ENCODE measurements at places on chromosomes 1 and 21.
A peak's percentile ranks its signal among the peaks of the same experiment; 100 is the strongest.

- no peak for DNase-seq
Measured at GRCh38 chr1:20590306-20590777, 1.4 kb downstream of the CDA start.

DNA sequence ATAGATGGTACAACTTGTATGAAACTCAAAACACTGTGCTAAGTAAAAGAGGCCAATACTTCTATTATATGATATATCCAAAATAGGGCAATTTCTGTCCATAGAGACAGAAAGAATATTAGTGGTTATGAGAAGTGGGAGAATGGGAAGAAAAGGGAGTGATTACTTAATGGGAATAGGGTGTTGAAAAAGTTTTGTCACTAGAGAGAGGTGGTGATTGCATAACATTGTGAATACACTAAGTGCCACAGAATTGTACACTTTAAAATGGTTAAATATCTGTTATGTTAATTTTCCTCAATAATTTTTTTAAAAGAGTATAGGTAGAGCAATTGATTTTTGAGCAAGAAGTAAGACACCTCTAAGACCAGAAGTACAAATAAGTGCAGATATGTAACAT, 29.7 kb downstream of the GNAT2 start:
- no peak for DNase-seq

GRCh38 chr1:5265438-5266075, 611.1 kb downstream of the AJAP1 start:
- DNase-seq: no peak

DNA sequence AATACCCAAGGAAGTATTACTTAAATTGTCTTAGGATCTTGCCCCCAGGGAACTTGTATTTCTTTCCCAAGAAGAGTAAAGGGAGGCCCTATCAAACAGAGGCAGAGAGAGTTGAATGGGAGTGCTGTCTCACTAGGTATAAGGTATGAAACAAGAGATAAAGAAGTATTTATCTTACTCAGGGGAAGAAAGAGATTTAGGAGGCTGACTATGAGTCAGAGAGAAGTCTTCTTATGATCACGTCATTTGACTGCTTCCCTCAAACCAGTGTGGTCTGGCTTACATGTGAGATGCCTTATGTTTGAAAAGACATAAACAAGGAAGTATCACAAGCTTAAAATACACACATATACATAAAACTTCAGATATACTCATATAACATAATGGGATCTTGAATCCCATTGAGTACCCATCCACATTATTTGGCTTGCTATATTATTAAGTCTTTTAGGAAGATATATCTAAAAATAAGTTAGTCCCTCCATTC, 29.6 kb downstream of the DUSP10 start:
- DNase-seq: no peak

DNA sequence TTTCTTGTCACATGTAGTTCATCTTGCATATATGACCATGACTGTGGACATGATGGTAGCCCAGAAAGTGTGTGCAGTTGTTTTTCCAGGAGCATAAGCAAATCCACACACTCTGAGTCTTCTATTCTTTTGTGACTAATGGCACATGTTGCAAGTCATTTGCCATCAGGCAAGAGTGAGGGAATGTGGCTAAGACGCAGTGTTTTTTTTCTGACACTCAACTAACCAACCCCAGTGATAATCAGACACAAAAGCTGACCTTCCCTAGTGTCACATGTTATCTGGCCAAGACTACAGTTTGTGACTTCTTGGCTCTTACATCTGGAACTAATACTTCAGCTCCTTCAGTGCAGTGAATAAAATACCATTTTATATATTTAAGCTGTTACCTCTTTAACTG, 108.8 kb downstream of the ITSN1 start:
- no peak for DNase-seq

GRCh38 chr1:185694081-185694480, 40.1 kb upstream of the HMCN1 start:
- DNase-seq: no peak

- DNase-seq: no peak
Measured at GRCh38 chr1:167083066-167083665, 7.0 kb downstream of the GPA33 start.

GRCh38 chr1:226017070-226017469, 17.9 kb upstream of the SDE2 start:
- DNase-seq: no peak

DNA sequence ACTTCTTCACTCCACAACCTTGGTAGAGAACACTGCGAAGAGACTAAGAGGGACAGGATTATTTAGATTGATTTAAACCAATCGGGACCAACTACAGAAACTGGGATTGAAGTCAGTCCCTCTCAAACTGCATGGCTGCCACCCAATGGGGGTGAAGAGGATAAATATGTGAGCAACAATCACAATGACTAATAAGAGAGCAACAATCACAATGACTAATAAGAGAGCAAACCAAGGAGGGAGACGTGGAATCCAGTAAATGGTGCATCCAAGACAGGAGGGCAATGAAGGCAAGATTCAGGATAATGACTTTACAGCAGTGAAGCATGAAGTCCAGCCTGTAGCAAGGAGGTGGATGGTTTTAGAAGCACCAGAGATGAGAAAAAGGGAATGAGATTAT, 322.8 kb downstream of the TTLL7 start:
- no peak for DNase-seq

- DNase-seq: no peak
Measured at GRCh38 chr1:154773551-154773950, 96.5 kb downstream of the KCNN3 start.

DNA sequence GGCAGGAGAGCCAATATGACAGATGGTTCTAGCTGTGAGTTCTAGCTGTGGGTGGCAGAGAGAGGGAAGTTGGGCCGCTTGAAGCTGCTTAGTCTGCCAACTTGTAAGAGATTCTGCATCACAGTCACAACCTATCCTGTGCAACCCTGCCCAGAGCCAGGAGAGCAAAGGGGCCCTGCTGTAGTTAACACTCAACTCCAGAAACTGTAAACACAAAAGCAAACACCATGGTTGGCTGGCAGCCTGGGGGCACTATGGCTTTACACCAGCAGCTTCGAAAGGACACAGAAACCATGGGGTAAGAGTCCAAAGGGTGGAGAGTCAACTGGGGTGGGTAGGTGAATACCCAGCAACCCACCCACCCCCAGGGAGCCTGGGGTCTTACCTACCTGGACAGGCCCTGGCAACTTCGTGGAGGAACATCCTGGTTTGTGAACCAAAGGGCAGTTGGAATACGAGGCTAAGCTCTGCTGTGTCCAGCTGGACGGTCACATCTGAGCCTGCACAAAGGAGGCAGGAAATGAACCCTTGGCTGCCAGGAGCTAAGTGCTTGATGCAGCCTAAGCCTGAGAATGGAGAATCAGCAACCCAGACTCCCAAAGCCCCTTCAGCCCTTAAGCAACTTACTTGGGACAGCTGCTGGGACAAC, 6.4 kb downstream of the INPP5B start:
- peak; percentile 74 for DNase-seq

DNA sequence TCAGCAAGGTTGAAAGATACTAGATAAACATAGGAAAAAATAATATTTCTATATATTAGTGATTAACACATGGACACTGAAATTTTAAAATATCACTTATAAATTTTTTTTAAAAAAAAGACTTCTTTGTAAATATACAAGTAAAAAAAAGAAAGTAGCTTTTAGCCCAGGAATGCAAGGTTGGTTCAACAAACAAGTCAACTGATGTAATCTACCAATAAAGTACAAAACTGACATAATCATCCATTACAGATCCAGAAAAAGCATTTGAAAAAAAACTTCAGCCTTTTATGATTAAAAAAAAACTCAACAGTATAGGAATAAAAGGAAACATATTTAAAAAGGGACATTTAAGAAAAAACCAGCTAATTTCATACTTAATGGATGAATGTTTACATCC, 48.4 kb downstream of the TRMT1L start:
- DNase-seq: no peak

- DNase-seq: no peak
Measured at GRCh38 chr1:198287916-198288315, 131.1 kb downstream of the NEK7 start.

GRCh38 chr1:84691122-84691783, 992 bp upstream of the SSX2IP start:
- no peak for DNase-seq

DNA sequence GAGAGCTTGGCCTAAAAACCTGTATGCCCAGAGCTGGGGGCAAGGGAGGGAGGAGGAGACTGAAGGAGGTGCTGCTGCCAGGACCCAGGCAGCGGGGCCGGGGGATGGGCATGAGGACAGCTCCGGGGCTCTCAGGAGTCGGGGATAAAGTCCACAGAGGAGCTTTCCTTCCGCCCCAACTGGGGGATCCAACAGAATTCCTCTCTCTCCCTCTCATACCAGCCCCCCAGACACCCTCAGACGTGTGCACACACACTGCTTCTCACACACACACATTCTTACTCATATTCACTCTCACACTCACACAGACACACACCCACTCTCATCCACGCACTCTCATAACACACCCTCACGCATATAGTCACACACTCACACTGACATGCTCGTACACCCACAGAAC, 39.1 kb downstream of the SYF2 start:
- no peak for DNase-seq

GRCh38 chr1:55399346-55399745, 184.2 kb upstream of the USP24 start:
- no peak for DNase-seq

DNA sequence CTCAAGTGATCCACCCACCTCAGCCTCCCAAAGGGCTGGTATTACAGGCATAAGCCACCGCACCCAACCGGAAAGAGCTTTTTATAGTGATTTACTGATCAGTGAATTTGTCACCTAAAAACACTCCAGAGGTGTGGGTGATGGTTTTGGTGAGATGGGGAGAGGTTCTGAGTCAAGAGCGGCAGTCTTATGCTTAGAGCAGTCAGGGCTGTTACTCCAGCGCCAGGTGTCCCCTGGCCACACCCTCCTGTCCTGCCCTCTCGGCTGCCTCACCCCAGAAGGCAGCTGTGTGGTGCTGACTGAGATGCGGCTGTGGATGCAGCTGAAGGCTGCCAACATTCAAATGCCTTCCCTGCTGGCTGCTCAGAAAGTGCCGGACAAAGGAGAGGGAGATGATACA, 94.5 kb upstream of the LPGAT1 start:
- DNase-seq: peak; percentile 44

DNA sequence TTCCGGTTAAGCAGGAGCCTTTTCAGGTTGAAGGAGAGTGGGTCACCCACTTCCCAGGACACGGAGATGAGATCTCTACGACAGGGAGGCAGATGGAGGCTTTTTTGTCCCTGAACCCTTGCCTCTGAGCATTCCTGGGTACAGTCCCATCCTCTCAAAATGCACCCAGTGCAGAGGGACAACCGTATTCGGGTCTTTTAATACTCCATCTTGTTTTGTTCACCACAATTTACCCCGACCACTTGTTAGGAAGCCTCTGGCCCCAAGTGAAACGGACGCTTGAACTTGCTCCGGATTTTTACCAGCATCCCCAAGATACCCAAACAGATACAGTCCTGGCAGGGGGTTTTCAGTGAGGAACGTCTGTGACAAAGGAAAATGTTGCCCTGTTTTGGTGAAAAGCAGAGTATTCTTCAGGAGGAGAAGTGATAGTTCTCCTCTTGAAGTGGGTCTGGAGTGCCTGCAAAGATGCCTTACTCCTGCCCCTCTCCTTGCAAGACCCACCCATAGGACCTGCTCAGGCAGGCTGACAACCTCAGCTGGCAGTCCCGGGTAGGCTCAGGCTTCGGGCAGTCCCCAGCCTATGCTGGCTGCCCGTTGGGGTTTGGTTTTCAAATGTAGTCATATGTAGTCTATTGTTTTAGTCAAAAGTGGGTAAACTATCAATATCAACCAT, 669 bp upstream of the ARL8A start:
- no peak for DNase-seq

DNA sequence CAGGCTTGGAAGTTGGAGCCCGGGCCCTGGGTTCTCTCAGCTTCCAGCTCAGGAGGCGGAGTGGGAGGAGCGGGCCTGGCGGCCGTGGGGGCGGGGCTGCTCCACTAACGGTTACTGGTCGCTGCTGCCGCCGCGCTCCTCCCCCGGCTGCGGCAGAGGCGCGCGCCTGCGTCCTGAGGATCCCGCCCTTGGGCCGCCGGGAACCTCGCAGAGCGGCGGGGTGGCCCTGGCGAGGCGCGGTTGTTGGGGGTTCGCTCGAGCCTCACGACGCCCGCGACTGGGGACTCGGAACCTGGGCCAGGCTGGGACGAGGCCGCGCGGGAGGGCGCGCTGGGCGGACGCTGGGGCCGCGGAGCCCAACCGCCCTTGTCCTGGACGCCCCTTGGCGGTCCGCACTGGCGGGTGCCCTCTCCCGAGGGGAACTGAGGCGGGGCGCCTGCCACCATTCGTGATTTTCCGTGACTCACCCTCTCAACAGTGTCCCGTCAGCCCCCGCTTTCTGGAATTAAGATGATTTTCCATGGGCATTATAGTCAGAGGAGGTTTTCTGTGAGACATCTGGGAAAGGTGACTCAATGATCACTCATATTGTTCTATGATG, 34.1 kb downstream of the OR2G3 start:
- DNase-seq: peak; percentile 88

GRCh38 chr1:24909388-24909898, 20.6 kb downstream of the RUNX3 start:
- peak; percentile 77 for DNase-seq

DNA sequence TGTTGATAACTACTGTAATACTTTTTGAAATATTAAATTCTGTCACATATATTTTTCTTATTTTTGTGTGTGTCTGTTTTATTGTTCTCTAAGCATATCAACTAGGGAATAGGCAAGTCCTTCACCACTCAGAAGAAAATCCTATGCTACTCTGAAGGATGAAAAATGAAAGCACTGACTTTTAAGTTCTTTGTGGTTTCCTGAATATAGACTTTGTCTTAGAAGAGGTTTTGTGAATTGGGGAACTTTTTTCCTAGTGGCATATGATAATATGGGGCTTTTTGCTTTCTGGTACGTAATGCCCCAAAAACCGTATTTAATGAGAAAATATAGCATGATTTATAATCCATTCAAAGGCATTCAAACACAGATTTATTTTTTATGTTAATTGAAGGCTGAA, 136.0 kb downstream of the SNX7 start:
- DNase-seq: no peak

DNA sequence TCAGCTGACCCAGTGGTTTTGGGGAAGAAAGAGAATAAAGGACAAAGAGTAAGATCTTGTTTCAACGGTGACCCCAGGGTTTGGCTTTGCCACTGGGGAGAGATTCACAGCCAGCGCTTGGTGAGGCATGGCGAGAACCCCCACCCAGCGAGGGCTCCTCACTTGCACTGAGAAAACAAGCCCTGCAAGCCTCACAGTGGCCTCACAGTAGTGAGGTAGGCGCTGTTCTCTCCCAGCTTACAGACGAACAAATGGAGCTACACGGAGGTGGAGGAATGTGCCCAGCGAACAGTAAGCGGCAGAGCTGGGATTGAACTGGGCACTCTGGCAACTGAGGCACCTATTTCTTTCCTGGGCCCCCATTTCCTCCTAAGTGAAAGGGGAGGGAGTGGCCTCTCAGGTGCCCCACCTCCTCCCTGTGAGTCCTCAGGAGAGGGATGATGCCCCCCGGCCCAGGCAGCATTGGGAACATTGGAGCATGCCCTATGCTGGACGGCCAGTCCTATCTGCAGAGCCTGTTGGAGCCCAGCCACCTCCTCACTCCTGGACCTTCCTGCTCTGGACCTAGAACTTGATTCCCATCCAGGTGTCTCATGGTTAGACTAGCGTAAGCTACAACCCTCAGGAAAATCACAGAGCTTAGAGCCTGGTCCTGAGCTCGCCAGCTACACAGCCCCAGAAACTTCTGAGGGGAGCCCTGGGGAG, 73.4 kb upstream of the EDN2 start:
- no peak for DNase-seq
